ENCODE measurements at places on chromosomes 4 and X.

GRCh38 chr4:97910005-97910404, 233.3 kb downstream of the STPG2 start:
- peak; percentile 0 for DNase-seq

DNA sequence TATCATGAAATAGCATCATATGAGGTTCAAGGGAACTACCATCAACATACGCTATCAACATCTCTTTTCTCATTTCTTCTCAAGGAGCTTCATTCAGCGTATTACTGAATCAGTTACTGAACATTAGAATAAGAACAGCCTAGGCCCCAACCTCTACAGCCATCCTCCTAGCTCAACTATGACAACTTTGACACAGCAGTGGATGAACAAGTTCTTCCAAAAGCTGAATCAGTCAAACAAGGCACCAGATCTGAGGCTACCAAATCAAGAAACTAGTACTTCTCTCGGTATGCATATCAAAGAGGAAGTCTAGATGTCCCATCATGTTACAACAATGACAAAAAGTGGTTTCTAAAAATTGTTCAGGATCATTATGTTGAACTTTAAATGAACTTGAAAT, 57.4 kb downstream of the GATB start:
- DNase-seq = no peak

DNA sequence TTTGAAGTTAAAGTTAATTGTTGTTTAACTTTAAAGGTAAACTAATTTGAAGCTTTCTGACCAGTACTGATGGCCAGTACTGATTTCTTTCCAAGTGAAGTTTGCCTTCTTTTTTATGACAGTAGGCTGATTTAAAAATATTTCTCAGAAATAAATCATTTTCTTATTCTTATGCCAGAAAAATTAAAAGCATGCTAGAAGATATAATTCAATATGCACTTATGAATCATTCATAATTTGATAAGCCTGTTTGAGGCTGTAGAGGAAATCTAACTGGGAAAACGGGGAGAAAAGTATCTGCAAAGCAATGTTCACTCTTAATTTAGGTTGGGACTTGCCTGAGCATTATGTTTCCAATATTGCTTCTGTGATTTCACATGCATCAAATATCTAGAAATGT, 1112.0 kb upstream of the INTU start:
- DNase-seq = no peak

DNA sequence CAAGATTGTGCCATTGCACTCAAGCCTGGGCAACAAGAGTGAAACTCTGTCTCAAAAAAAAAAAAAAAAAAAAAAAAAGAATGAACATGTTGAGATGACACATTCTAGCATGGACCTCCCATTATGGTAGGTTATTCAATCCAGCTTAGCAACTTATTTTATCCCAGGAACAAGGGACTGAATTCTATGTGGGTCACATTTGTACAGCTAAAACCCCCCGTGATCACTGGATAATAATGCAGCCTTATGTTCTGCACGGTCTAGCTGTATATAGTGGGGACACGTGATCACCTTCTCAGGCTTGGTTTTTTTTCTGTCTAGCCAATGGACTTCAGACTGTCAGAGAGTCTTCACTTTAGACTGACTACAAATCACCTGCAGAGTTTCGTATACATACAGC, 115.2 kb upstream of the FRG1 start:
- no peak for DNase-seq

DNA sequence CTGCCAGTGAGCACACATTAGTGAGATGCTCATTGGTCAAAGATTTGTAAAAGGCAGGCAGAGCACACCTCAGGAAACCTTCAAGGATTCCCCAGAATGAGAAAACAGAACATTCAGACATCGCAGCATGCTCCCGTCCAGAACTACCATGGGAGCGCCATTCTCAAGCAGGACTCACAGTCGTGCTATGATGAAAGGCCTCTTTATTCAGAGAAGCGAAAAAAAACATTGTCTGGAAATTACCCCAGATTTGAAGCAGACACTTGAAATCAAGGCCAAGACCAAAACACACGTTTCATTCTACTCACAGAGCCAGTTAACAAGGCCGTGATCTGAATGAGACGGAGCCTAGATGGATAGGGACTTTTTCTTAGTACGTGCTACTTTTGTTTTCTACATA, 961.8 kb upstream of the TENM3 start:
- DNase-seq = no peak

GRCh38 chr4:37769391-37769989, 57.0 kb upstream of the PGM2 start:
- no peak for DNase-seq

GRCh38 chr4:6134612-6135220, 65.6 kb downstream of the JAKMIP1 start:
- no peak for DNase-seq

- DNase-seq = no peak
These were observed 462.4 kb downstream of the TLL1 start for GRCh38 chr4:166335256-166335938.

- no peak for DNase-seq
These were observed 1593.2 kb downstream of the C4orf33 start for GRCh38 chr4:130689181-130689580.

GRCh38 chr4:113358784-113359183, 309.3 kb downstream of the ANK2 start:
- DNase-seq = no peak

- peak; percentile 60 for DNase-seq
These were observed 66.8 kb upstream of the MAB21L2 start for GRCh38 chr4:150515135-150515534.

DNA sequence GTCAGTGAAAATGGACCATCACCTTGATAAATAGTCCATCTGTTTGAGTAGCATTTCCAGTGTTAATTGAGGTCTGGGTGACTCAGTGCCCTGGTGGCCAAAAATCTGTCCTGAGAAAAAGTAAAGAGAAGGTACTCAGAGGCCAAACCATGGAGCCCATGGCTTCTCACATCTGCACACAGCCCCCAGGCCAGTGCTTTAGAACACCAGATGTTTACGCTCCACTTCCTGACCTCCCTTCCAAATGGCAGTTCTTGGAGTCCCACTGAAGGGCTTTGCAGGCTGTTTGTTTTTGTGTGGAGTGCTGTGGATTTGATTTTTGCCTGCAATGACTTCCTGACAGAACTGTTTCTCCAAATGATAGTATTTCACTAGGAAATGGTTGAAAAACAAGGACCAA, 60.2 kb upstream of the GPC4 start:
- no peak for DNase-seq
